Aorta (tissue), 5 donors: ENCODE measurements at places on chromosomes 3 and 15. TPM values are rescaled to one million over a fixed set of nuclear protein-coding genes. Genes with fewer than 3 reads are reported as not detected.

MTMR10 gene
- 12.5 TPM for total RNA-seq

ILDR1 gene
- total RNA-seq: not detected

- no peak overlapping the region for H3K4me3 ChIP-seq
- H3K27me3 ChIP-seq: no peaks in the 10 kb centered on the region
- no peak overlapping the region for H3K27ac ChIP-seq
- H3K36me3 ChIP-seq: no peaks in the 10 kb centered on the region
- H3K4me1 ChIP-seq: no peaks in the 10 kb centered on the region
Measured at GRCh38 chr3:194223951-194224350, 88.0 kb downstream of the HES1 start.

DNA sequence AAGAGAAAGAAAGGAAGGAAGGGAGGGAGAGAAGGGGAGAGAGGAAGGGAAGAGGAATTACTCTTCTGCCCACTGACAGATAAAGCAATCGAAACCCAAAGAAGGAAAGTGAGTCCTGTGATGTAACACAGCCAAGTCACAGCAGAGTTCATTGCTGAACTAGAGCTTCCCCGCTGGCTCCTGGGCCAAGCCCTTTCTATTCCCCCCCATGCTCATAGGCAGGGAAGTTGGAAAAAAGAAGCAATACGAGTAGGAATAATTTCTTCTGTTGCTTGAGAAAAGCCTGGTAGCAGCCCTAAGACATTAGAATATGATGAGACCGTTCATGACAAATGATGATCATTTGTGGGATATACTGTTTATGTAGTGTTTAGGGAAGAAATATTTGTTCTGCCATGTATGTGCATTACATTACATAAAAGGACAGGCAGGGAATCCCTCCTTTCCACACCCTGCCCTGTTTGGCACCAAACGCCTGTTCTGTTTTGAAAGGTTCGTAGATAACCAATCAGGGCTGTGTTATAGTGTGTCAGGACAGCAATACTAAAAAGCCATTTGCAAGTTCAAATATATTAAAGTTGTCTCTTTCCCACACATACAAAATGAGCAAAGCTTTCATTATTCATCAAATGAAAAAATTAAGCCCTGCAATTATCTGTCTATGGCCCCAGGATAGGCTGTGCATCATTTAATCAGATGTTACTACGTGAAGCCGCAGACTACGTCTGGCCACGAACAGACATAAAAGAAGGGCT, 111.0 kb upstream of the TRPM1 start:
- H3K4me1 ChIP-seq: no peaks in the 10 kb centered on the region
- no peak for DNase-seq
- no peaks in the 10 kb centered on the region for H3K27me3 ChIP-seq

DNA sequence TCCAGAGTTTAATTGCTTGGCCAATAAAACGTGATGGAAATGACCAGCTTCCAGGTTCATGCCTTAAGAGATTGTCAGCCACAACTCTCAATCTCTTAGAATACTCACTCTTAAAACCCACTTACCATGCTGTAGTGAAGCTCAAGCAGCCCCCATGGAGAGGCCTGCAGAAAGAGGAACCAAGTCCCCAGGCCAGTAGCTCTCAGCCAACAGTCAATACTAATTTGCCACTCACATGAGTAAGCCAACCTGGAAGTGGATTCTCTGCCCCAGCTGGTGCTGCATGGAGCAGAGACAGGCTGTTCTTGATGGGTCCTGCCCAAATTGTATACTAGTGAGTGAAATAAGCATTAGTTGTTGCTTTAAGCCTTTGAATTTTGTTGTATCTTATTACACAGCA, 155.9 kb downstream of the OXSM start:
- H3K27ac ChIP-seq: no peak overlapping the region
- no peak for DNase-seq
- no peaks in the 10 kb centered on the region for H3K4me1 ChIP-seq
- no peaks in the 10 kb centered on the region for H3K36me3 ChIP-seq
- H3K4me3 ChIP-seq: no peak overlapping the region

DNA sequence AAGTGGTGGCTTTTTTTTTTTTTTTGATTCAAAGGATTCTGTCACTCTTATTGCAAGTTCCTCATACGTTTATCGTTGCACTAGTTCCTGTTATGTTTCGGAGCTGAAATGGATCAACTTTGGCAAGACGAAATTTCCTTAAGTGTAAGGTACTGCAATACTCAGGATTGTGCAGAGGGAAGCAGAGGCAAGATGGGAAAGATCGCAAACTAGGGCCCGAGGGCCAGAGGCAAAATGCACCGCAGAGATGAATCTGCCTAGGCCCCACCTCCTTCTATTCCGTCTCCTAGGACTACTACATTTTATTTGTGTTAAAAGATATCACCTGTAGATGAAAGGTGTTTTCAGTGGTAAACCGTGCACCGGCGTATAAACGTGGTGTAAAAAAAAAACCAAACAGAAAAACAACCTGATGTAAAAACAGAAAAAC, 331 bp downstream of the RNU6-1 start:
- H3K4me1 ChIP-seq: no peaks in the 10 kb centered on the region
- no peak overlapping the region for H3K27ac ChIP-seq
- no peaks in the 10 kb centered on the region for H3K27me3 ChIP-seq

DNA sequence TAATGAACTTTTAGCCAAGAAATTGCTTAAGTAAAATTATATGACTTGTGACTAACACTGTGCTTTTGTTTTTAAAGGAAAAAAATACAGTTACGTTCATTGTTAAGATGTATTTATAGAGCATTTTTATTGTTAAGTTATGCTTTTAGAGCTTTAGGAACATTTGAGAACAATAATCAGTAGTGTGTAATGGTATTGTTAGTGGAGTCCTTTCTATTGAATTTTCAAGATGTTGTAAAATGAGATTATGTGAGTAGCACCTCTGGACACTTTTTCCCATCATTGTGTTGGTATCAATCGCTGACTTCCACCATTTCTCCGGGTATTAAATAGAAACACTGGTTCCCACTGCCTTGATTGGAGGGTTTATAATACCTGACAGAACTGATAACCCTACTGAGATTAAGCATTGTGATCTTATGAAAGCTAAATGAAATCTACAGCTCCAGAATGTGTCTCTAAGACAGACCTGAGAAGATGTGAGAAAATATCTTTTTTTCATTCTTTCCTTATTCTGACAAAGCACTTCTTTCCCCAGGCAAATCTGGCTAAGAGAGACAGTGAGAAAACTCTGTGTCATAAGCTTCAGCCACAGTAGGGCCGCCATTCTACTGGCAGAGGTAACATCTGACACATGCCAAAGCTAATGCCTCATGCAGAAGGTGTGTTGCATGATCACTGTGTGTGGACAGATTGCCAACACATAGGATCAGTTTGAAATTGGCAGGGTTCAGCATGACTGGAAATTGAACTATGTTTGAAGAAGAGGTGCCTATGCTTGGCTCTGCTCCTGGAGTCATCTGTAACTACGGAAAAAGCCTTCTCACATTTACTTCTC, 610.8 kb downstream of the MECOM start:
- no peaks in the 10 kb centered on the region for H3K36me3 ChIP-seq
- H3K4me1 ChIP-seq: no peaks in the 10 kb centered on the region
- no peaks in the 10 kb centered on the region for H3K27me3 ChIP-seq
- H3K4me3 ChIP-seq: no peak overlapping the region

DNA sequence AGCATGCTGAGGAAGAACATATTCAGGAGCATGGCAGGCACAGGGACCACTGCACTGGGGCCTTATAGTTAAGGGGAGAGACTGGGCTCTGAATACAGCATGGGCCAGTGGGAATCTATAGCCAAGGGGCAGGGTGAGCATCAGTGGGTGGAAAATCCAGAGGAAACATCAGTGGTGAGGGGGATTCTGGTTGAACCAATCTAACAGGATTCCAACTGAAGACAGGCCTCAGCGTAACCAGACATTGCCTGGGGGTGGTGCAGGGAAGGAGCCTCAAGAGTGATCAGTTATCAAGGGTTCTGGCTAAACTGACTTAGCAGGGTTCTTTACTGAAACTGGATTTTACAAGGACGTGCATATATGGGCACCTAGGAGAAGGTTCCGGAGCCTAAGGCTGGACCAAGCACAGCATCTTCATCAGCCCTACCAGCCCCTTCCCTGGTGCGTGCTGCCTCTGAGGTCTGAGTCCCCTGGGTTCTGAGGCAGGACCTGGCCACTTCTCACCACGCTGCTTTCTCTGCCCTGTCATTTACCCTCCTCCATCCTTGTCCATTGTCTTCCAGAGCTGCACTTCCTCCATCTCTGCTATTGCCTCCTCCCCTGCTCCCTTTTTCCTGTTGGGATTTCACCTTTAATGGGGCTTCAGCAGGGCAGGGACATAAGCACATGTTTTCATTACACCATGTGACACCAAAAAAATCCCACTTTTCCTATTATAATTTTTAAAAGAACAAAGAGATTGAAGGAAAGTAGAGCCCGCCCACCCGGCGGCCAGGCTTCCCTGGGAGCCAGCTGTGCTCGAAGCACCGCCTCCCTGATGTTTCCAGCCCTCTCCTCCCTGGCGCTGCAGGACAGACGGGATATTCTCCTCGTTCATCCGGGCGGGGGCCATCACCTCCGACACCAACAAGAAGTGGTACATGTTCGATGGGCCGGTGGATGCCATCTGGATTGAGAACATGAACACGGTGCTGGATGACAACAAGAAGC, 52.1 kb downstream of the DNAH1 start:
- no peaks in the 10 kb centered on the region for H3K4me1 ChIP-seq
- DNase-seq: no peak
- H3K36me3 ChIP-seq: no peaks in the 10 kb centered on the region
- H3K27me3 ChIP-seq: no peaks in the 10 kb centered on the region
- no peak overlapping the region for H3K27ac ChIP-seq

DNA sequence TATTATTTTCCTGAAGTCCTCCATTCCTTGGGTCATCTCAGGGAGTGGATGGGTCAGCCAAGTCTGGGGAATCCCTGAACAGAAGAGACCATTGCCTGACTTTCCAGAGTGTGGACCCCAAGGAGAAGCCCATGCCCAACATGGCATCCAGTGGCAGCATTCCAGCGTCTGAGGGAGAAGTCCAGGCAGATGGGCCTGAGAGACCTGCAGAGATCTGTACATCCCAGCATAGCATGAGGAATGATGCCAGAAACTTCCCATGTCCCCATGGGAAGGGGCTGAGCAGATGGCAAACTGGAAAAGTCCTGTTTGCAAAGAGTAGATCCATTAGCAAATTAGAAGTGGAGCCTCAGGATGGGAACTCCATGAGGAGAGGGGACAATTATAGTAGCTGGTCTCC, 17.6 kb upstream of the COLQ start:
- H3K27ac ChIP-seq: no peak overlapping the region
- peaks cover 4% of the 10 kb centered on the region for H3K4me1 ChIP-seq
- no peak overlapping the region for H3K4me3 ChIP-seq
- no peak for DNase-seq
- no peaks in the 10 kb centered on the region for H3K27me3 ChIP-seq

DNA sequence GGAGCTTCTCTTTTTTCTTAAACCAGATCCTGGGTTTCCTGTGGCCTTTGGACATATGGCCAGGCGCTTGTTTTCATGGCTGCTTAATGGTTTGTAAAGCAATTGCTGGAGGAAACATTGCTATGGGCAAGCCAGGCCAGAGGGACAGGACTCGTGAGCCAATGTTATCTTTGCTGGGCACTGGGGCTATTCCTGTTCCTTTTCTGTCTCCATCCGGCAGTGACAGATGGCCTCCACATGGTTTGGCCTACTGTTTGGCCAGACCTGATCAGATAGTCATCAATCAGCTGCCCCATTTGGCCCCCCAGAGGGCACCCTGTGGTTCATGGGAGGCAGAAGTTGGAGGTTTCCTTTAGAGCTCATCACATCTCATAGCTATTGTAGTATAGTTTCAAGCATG, 326.1 kb upstream of the ROPN1 start:
- no peaks in the 10 kb centered on the region for H3K27me3 ChIP-seq
- peaks cover 6% of the 10 kb centered on the region for H3K36me3 ChIP-seq
- peak overlapping the region; percentile 4 for H3K27ac ChIP-seq

DNA sequence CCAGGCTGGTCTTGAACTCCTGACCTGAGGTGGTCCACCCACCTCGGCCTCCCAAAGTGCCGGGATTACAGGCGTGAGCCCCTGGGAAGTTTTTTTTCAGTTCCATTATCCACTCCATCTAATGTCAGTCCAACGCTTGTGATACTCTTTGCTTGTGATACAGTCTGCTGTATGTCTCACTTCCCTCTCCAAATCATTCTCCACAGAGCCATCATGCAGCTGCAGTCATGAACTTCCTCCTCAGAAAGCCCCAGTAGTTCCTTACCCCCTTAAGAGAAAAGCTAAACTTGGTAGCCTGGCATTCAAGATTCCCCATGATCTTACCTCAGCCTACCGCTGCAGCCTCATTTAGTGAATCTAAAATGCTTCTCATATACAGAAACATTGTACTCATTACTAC, 2.3 kb downstream of the ARPC4 start:
- peaks cover 6% of the 10 kb centered on the region for H3K36me3 ChIP-seq
- no peaks in the 10 kb centered on the region for H3K27me3 ChIP-seq
- no peak overlapping the region for H3K4me3 ChIP-seq
- no peak overlapping the region for H3K27ac ChIP-seq

DNA sequence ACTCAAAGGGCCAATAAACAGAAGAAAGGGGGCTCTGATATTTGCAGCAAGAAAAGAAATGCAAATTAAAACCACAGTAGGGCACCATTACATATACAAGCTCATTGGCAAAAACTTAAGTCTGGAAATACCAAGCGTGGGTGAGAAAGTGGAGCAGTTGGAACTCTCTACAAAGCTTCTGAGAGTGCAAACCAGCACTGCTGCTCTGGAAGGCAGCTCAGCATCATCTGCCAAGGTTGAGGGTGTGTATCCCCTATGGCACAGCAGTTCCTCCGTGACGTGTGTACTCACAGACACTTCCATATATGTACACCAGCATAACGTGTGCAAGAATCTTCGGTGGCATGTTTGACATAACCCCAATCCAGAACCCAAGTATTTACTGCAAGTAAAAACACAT, 271.0 kb upstream of the ATP10A start:
- no peaks in the 10 kb centered on the region for H3K36me3 ChIP-seq
- H3K4me3 ChIP-seq: no peak overlapping the region
- H3K27ac ChIP-seq: no peak overlapping the region
- no peaks in the 10 kb centered on the region for H3K27me3 ChIP-seq

DNA sequence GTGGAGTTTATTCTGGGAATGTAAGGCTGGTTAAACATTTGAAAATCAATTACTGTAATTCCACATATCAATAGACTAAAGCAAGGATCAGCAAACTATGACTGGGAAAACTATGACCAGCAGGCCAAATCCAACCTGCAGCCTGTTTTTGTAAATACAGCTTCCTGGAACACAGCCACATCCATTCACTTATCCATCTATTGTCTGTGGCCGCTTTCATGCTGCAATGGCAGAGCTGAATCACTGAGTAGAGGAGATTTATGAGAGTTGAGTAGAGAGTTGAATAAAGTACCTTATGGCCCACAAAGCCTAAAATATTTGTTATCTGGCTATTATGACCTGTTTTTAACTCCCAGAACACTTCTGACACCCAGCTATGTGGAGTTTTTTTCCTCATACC, 12.2 kb downstream of the MYLK start:
- peaks cover 12% of the 10 kb centered on the region for H3K4me1 ChIP-seq
- DNase-seq: no peak
- H3K36me3 ChIP-seq: no peaks in the 10 kb centered on the region
- no peak overlapping the region for H3K4me3 ChIP-seq
- no peaks in the 10 kb centered on the region for H3K27me3 ChIP-seq
- H3K27ac ChIP-seq: peak overlapping the region; percentile 37
